Stomach (tissue), 19 donors: ENCODE measurements at places on chromosomes 4 and X.
A peak's percentile ranks its signal among the peaks of the same experiment; 100 is the strongest.

DNA sequence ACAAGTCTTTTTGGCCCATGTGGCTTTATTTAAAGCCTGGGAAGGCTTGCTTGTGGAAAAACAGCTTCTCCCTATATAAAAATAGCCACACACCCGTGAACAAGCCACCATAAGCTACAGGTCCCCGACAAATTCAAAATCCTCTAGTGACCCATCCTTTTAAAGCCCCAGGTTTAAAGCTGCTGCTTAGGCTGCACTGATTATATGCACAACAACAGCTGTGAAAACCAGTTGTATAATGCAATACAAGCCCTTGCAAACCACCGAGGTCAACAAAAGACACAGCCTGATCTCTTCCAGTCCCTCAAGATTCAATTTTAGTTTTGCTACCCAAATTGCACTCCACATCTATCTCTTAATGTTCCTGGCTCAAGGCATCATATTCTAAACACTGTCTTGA lies 186.0 kb upstream of the WDFY3 start:
- no peak overlapping the region for H3K27ac ChIP-seq
- no peak for DNase-seq
- H3K4me1 ChIP-seq = no peaks in the 10 kb centered on the region
- H3K27me3 ChIP-seq = no peaks in the 10 kb centered on the region
- no peak overlapping the region for H3K4me3 ChIP-seq
- H3K36me3 ChIP-seq = no peaks in the 10 kb centered on the region

DNA sequence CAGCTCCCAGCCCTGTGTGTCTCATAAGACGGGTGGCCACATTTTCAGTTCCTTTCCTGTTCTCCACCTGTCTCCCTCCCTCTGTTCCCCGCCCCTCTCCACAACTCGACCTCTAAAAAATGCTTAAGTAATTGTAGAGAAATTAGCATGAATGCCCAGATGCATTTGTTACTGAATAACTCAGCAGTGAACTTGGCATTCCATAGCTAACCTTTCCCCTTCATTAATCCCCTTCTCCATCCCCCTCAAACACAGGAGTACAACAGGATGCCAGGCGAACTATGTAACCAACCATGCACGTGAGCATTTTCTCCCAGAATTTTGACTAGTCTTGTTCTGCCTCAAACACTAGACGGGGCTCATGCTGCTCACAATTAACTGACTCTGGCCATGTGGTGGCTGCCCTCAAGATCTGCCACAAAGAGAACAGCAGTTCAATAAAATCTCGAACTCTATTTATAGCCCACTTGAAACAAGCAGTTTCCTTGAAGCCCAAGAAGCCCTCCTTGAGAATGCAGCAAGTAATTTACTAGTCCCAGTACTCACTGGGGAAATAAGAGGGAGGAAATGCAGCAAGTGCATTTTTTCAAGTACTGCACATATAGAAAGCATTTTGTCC lies 351.2 kb downstream of the ARHGAP24 start:
- H3K4me1 ChIP-seq = peaks cover 32% of the 10 kb centered on the region
- H3K27me3 ChIP-seq = no peaks in the 10 kb centered on the region
- H3K36me3 ChIP-seq = no peaks in the 10 kb centered on the region
- no peak overlapping the region for H3K4me3 ChIP-seq

DNA sequence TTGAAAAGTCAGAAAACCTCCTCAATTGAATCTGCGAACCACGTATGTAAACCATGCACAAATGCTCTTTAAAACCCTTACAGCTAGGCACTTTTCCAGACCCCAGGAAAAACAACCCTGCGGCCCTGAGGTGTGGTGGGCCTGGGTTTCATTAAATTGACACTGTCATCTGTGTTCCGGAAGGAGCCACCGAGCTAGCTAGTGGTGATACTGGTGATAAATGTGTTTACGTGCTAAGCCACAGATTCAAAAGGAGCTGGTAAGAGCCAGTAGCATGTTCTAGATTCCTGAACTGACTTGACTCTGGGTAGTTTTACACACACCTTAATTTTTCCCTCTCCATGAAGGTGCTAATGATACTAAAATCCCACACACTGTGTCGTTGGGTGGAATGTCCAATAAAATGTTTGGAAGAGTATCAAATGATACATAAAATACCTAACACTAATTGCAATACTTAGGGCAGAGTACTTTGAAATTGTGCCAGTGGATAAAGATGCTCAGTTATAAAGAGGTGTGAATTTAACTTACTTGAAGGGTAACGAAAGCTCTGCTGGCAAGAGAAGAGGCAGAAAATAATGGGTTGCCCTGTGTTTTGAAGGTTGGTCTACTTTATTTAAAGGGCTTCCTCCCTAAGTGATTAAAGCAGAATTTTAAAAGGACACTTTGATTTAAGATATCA lies 8.5 kb downstream of the SMS start:
- no peaks in the 10 kb centered on the region for H3K27me3 ChIP-seq
- peaks cover 38% of the 10 kb centered on the region for H3K4me1 ChIP-seq
- no peak overlapping the region for H3K4me3 ChIP-seq
- no peak overlapping the region for H3K27ac ChIP-seq
- no peaks in the 10 kb centered on the region for H3K36me3 ChIP-seq
- no peak for DNase-seq

- no peak for DNase-seq
These were observed 173.9 kb downstream of the WDFY3 start for GRCh38 chr4:84792366-84793301.

GRCh38 chrX:14872851-14873675 lies at the start of the genes FANCB and MOSPD2:
TSS of gene FANCB (minus strand) at chrX:14873069. CDS start at chrX:14865510, 7,559 bp downstream.
TSS of gene MOSPD2 (plus strand) at chrX:14873421. CDS start at chrX:14873529, 108 bp downstream.
- peak within 1 kb of the TSS; percentile 90 for H3K27ac ChIP-seq
- peak; percentile 98 for DNase-seq
- peak within 1 kb of the TSS; percentile 69 for H3K4me3 ChIP-seq
- no peaks in the 10 kb centered on the region for H3K4me1 ChIP-seq
- H3K27me3 ChIP-seq = no peaks in the 10 kb centered on the region
- H3K36me3 ChIP-seq = no peaks in the 10 kb centered on the region

- no peak overlapping the region for H3K27ac ChIP-seq
- no peak for DNase-seq
- H3K4me1 ChIP-seq = peaks cover 7% of the 10 kb centered on the region
- no peak overlapping the region for H3K4me3 ChIP-seq
- no peaks in the 10 kb centered on the region for H3K36me3 ChIP-seq
- H3K27me3 ChIP-seq = no peaks in the 10 kb centered on the region
These were observed 195.9 kb downstream of the KDR start for GRCh38 chr4:54929459-54929858.

DNA sequence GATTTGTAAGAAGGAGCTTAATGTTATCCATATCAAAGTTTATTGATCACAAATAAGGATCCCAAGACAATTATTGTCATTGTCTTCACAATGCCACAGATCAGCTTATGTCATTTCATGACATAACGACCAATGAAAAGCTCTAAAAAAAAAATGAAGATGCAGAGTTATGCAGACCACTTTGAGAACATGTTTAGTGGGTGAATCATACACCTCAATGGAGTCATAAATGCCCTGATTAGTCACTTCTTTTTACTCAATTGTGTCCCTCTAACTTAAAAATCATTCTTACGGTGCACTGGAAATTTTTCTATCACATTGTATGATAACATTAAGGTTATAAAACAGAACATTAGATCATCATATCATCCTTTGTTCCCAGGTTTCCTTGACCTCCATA lies 87.6 kb upstream of the GABRG1 start:
- no peaks in the 10 kb centered on the region for H3K27me3 ChIP-seq
- no peak overlapping the region for H3K4me3 ChIP-seq
- H3K4me1 ChIP-seq = no peaks in the 10 kb centered on the region
- DNase-seq = no peak
- H3K27ac ChIP-seq = no peak overlapping the region

- no peaks in the 10 kb centered on the region for H3K27me3 ChIP-seq
- no peaks in the 10 kb centered on the region for H3K4me1 ChIP-seq
- no peak overlapping the region for H3K27ac ChIP-seq
- no peak overlapping the region for H3K4me3 ChIP-seq
These were observed 112.0 kb downstream of the C4orf51 start for GRCh38 chr4:145791988-145792387.

DNA sequence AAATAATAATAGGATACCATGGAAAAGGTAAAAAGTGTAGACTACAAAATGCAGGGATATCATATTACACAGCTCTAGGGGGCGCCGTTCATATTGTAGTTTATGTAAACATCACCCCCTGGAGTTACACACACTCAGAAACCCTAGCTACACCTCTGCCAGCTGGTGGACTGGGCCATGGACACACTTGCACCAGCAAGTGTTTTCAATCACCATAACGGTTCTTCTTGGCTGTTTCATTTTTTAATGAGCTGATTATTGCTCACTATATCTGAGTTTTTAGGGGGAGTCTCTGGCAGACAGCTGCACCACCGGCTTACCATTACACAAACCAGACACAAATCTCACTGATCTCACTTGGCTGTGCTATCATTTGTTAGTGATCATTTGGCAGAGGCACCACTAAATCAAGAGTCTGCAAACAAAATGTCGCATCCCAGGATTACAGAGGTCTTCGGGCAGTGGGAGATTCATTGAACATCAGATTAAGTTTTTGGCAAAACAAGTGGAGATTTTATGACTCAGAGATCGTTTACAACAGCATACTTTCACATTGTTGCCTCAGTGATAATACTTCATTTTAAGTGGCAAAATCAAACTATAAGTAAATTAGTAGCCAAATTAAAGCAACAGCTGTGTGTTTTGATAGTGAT lies 185.7 kb downstream of the UNC5C start:
- H3K4me1 ChIP-seq = no peaks in the 10 kb centered on the region
- H3K4me3 ChIP-seq = no peak overlapping the region
- H3K27ac ChIP-seq = no peak overlapping the region
- DNase-seq = peak; percentile 58
- no peaks in the 10 kb centered on the region for H3K36me3 ChIP-seq
- no peaks in the 10 kb centered on the region for H3K27me3 ChIP-seq

- H3K27ac ChIP-seq = no peak overlapping the region
- no peak overlapping the region for H3K4me3 ChIP-seq
- no peak for DNase-seq
- no peaks in the 10 kb centered on the region for H3K4me1 ChIP-seq
- no peaks in the 10 kb centered on the region for H3K27me3 ChIP-seq
- H3K36me3 ChIP-seq = no peaks in the 10 kb centered on the region
These were observed 516.0 kb downstream of the PCDH7 start for GRCh38 chr4:31236020-31236638.

DNA sequence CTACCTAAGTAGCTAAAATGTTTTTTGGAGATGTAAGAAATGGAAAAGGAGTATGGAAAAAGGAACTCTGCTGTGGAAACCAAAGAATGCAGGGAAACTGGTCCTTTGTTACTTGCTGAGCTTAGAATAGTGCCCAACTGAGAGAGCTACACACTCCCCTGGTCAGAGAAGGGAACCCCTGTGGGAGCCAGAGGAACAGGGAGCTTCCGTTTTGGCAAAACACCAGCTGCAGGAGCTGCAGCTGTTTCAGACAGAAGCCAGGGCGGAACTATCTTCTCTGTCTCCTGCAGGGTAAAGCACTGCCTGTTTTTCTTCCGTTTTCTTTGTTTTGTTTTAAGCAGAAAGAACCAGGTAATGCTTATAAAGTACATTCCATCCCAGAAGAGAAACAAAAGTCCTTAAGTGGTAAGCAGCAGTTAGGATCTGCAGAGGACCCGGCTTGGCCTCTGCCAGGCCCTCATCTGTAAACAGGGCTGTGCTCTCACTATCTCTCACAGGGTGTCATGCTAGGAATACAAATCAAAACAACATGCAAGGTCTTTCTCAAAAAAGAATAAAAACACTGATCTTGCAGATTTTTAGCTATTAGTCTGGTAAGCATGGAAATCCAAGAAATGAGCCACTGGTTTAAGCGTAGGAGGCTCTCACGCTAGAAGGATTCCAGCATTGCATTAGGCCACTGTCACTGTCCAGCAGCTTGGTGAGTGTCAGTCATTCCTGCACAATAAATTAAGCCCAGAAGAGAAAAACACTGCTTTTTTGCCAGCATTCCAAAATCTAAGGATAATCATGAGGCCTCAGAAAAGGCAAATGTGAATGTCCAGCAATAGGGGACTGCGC lies 76.1 kb downstream of the CHST7 start:
- no peak overlapping the region for H3K4me3 ChIP-seq
- peak; percentile 61 for DNase-seq
- H3K36me3 ChIP-seq = peaks cover 9% of the 10 kb centered on the region
- H3K27ac ChIP-seq = no peak overlapping the region
- no peaks in the 10 kb centered on the region for H3K27me3 ChIP-seq

DNA sequence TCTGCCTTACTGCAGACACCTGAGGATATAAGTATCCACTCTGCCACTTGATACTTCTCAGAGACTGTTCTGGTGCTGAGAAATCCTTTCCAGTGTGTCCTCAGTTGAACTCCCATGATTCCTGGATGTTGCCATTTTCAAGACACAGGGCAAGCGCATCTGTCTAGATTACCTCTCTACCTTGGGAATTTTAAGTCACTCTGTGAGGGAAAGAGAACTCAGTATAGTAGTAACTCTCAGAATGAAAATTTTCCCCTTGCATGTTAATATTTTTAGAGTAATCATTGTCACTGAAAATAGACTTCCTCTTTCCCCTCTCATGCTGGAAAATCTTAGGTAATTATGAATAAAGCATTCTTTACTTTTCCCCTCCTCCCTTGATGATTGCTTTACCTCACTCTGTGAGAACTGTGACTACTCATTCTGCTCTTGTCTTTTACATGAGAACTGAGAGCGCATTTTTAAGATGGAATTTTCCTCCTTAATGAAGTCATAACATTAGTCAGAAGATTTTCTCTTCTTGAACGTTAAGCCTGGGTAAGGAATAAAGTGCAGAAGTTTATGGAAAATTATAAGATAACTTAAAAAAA lies 45.0 kb downstream of the TET2 start:
- H3K27me3 ChIP-seq = no peaks in the 10 kb centered on the region
- peaks cover 6% of the 10 kb centered on the region for H3K36me3 ChIP-seq
- peaks cover 45% of the 10 kb centered on the region for H3K4me1 ChIP-seq
- no peak overlapping the region for H3K4me3 ChIP-seq
- peak; percentile 20 for DNase-seq

- no peaks in the 10 kb centered on the region for H3K36me3 ChIP-seq
- DNase-seq = no peak
- H3K4me3 ChIP-seq = no peak overlapping the region
- H3K27ac ChIP-seq = no peak overlapping the region
- no peaks in the 10 kb centered on the region for H3K4me1 ChIP-seq
- no peaks in the 10 kb centered on the region for H3K27me3 ChIP-seq
These were observed 493.1 kb downstream of the MAGEE1 start for GRCh38 chrX:76920607-76921006.

DNA sequence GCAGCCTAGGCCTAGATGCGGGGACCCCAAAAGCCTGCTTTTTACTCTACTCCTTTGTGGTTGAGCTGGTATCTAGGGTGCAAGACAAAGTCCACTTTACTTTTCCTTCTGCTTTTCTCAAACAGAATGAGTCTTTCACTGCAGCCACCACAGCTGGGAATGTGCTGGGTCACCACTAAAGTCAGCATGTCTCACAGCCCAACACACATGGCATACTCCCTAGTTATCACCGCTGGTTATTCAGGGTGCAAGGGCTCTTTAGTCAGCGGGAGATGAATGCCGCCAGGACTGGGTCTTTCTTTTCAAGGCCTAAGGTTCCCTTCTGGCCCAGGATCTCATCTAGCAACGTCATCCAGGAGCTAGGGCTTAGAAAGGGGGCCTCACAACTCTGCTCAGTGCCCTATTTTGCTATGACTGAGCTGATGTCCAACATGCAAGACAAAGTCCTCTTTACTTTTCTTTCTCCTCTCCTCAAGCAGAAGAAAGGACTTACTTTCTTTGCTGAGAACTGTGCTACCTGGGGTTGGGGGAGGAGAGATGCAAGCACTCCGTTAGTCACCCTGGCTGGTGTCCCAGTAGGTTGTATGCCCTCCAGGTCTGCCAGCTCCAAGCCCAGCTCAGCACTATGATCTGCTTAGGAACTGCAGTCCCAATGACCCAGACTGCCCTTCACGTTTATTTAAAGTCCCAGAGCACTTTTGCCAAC lies 22.9 kb upstream of the STPG2 start:
- H3K27ac ChIP-seq = no peak overlapping the region
- no peaks in the 10 kb centered on the region for H3K27me3 ChIP-seq
- H3K4me1 ChIP-seq = no peaks in the 10 kb centered on the region
- H3K4me3 ChIP-seq = no peak overlapping the region
- no peaks in the 10 kb centered on the region for H3K36me3 ChIP-seq
